ENCODE measurements at places on chromosomes 1 and 21. TPM values are rescaled to one million over a fixed set of nuclear protein-coding genes. Genes with fewer than 3 reads are reported as not detected.

GRCh38 chr1:231983588-231984193, 357.1 kb downstream of the DISC1 start:
- H3K36me3 ChIP-seq, result peaks cover 4% of the 10 kb centered on the region
- H3K27ac ChIP-seq, result no peak overlapping the region
- peaks cover 8% of the 10 kb centered on the region for H3K4me1 ChIP-seq

DNA sequence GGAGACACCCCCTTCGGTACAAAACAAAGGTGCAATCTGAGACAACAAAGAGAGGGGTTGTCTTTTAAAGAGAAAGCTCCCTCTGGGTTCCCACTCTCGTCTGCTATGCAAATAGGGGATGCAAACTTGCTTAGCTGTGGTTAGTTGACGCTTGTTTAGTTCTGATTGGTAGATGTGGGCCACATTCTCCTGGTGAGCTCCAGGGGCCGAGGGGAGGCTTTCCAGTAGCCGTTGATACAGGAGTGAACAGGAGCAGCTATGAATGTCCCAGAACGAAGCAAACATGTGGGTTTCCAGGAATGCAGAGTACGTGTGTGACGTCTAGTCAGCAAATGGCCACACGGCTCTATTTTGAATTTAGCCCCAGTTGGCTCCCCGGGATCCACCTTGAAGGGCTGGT, 14.7 kb downstream of the TFF2 start:
- no peak overlapping the region for H3K4me3 ChIP-seq
- no peak for DNase-seq
- H3K36me3 ChIP-seq, result peaks cover 16% of the 10 kb centered on the region
- no peak overlapping the region for H3K27ac ChIP-seq
- peaks cover 18% of the 10 kb centered on the region for H3K4me1 ChIP-seq

- DNase-seq, result no peak
- no peaks in the 10 kb centered on the region for H3K36me3 ChIP-seq
- no peaks in the 10 kb centered on the region for H3K4me1 ChIP-seq
- no peak overlapping the region for H3K27ac ChIP-seq
- H3K27me3 ChIP-seq, result no peaks in the 10 kb centered on the region
Observed at GRCh38 chr1:70290218-70290617, 64.3 kb downstream of the ANKRD13C start.

DNA sequence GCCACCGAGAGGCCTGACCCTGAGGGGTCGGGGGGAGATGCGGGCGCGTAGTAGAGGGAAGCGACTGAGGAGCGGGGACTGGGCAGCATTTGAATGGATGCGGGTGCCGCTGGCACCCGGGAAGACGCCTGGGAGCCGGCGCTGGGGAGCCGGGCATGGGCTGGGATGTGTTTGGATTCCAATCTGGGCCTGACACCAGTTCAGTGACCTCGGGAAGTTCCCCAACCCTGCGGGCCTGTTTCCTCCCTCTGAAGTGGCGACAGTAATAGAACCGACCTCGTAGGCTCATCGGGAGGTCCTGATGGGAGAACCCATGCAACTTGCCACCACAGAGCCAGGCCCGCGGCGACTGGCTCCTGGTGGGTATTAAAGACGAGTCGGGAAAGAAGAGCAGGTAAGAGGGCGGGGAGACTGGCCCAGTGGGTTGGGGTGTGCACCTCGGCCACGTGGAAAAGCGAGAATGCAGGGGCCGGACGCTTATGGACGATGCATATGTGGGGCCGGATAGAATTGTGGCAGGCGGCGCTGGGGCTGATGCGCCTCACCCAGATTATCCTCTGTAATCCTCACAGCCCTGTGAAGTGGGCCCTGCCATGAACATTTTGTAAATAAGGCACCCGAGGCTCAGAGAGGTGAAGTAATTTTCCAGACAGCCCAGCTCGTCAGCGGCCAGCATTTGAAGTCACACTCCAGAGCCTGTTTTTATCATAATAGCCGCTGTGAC, 105.8 kb downstream of the SLC16A1 start:
- no peak overlapping the region for H3K27ac ChIP-seq
- H3K4me3 ChIP-seq, result peak overlapping the region; percentile 77
- DNase-seq, result no peak
- no peaks in the 10 kb centered on the region for H3K4me1 ChIP-seq
- peaks cover 2% of the 10 kb centered on the region for H3K27me3 ChIP-seq

DNA sequence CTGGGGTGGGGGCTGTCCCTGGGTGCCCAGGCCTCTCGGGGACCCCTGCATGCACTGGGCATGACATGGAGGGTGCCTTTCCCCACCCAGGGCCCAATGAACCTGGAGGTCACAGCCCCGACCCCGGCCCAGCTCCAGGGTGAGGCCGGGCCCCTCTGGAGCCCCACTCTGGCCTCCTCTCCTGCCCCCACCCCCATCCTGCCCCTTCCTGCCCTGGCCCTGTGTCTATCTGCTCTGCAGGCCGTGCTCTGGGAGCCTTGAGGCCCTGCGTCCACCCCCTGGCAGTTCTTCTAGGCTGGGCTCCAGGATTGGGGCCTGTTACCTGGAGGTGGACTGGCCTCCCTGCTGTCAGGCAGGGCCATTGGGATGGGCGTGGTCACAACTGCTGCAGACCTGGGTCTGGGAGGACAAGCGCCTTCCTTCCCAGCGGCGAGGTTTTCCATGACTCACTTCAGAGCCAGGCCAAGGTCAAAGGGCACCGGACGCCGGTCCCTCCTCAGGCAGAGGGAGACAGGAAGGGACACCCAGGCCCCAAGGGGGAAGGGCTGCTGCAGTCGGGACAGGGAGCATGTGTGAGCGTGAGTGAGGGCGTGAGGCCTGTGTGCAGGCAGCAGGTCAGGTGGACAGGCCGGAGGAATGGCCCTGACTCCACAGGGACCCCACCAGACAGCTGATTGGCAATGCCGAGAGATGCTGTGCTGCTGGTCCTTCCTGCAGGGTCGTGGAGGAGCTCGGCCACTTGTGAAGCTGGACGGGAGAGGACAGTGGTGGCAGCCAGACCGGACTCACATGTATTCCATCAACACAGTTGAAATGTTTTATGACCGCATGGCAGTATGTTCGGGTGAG, 31.1 kb upstream of the POFUT2 start:
- H3K4me1 ChIP-seq, result peaks cover 7% of the 10 kb centered on the region
- no peak overlapping the region for H3K4me3 ChIP-seq
- no peak overlapping the region for H3K27ac ChIP-seq
- H3K27me3 ChIP-seq, result peaks cover 2% of the 10 kb centered on the region

GRCh38 chr1:175373786-175374623, 181.4 kb upstream of the KIAA0040 start:
- no peaks in the 10 kb centered on the region for H3K27me3 ChIP-seq
- H3K27ac ChIP-seq, result no peak overlapping the region
- peak; percentile 79 for DNase-seq
- H3K36me3 ChIP-seq, result no peaks in the 10 kb centered on the region
- no peak overlapping the region for H3K4me3 ChIP-seq

DNA sequence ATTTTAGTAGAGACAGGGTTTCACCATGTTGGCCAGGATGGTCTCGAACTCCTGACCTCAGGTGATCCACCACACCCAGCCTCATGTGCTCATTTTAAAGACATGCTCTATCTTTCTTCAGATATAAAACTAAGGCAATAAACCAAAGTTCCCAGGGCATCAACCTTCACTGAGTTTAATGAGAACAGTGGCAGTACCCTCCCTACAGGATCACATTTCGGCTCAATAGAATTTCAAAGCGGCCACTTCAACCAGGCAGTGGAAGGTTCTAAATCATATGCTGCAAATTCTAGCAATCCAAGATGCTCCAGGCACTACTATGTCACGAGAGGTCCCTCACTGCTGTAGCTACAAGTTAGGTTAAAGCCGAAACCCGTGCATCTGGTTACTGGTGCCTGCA, 45.5 kb downstream of the PARP1 start:
- H3K4me1 ChIP-seq, result peaks cover 24% of the 10 kb centered on the region
- no peak for DNase-seq
- no peak overlapping the region for H3K27ac ChIP-seq
- no peak overlapping the region for H3K4me3 ChIP-seq
- peaks cover 5% of the 10 kb centered on the region for H3K36me3 ChIP-seq
- H3K27me3 ChIP-seq, result peaks cover 6% of the 10 kb centered on the region

GRCh38 chr1:145858238-145858900, 512 bp downstream of the PIAS3 start:
- H3K4me1 ChIP-seq, result no peaks in the 10 kb centered on the region
- peak overlapping the region; percentile 77 for H3K27ac ChIP-seq

- H3K27ac ChIP-seq, result no peak overlapping the region
- no peaks in the 10 kb centered on the region for H3K27me3 ChIP-seq
- no peaks in the 10 kb centered on the region for H3K36me3 ChIP-seq
- peaks cover 2% of the 10 kb centered on the region for H3K4me1 ChIP-seq
- DNase-seq, result no peak
Observed at GRCh38 chr1:227170361-227171166, 147.7 kb downstream of the CDC42BPA start.

- H3K27me3 ChIP-seq, result no peaks in the 10 kb centered on the region
- no peak overlapping the region for H3K27ac ChIP-seq
- no peaks in the 10 kb centered on the region for H3K4me1 ChIP-seq
- DNase-seq, result no peak
- no peak overlapping the region for H3K4me3 ChIP-seq
Observed at GRCh38 chr1:189866606-189867005, 611.1 kb downstream of the BRINP3 start.

GRCh38 chr1:200707116-200707515, 31.6 kb upstream of the CAMSAP2 start:
- no peaks in the 10 kb centered on the region for H3K4me1 ChIP-seq
- H3K27ac ChIP-seq, result no peak overlapping the region
- no peaks in the 10 kb centered on the region for H3K27me3 ChIP-seq
- H3K36me3 ChIP-seq, result no peaks in the 10 kb centered on the region
- DNase-seq, result no peak

DNA sequence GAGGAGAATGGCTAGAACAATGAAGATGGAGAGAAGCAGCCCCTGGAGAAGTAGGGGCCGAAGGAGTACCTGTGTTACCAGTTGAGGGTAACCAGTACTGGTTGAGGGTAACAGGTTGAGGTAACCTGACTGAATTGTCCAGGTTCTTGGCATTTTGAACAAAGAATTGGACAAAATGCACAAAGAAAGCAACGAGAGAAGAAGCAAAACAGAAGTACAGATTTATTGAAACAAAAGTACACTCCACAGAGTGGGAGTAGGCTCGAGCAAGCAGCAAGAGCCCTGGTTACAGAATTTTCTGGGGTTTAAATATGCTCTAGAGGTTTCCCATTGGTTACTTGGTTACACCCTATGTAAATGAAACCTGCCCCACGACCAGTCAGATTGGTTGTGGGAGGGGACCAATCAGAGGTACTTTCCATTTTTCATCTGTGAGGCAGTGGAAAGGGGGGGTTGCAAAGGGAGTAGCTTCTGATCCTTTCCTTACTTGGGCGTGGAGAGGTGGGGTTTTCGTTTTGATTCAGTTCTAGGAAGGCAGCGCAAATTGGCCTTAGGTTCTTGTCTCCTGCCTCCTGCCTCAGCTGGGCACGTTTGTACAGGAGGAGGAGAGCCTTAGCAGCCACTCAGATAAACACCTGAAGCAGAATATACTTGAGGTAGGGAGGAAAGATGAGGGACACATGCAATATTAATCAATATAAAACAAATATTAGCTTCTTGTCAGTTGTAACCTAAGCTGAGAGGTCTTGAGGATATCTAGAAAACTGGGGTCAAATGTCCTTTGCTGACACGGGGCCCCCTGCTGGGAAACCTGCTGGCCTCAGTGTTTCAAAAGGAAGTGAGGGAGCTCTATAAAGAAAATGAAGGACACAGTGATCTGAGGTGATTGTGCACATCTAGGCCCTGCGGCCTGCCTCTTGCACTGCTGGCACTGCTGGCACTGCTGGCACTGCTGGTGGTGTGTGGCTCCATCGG, 14.3 kb upstream of the LSM10 start:
- H3K36me3 ChIP-seq, result peaks cover 5% of the 10 kb centered on the region
- H3K27me3 ChIP-seq, result peaks cover 3% of the 10 kb centered on the region
- DNase-seq, result no peak

GRCh38 chr1:27863538-27863915, 8.8 kb upstream of the THEMIS2 start:
- H3K27ac ChIP-seq, result no peak overlapping the region
- no peaks in the 10 kb centered on the region for H3K36me3 ChIP-seq
- DNase-seq, result no peak
- H3K4me3 ChIP-seq, result no peak overlapping the region
- H3K27me3 ChIP-seq, result peaks cover 7% of the 10 kb centered on the region

DNA sequence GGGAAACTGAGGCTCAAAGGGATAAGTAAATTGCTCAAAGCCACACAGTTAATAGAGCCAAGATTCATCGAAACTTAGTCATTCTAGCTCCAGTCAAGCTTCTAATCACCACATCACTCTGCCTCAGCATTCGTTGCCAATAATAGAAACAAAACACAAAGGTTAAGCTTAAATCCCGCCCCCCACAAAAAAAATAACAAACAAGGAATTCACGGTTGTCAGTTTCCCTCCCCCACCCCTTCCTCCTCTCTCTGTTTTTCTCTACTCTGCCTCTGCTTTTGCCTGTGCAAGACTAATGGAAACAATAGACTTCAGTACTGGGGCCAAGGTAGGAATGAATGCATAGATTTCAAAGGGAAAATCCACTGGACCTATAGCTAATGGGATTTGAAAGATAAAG, 70.7 kb upstream of the ZNF644 start:
- no peaks in the 10 kb centered on the region for H3K27me3 ChIP-seq
- no peaks in the 10 kb centered on the region for H3K36me3 ChIP-seq
- no peaks in the 10 kb centered on the region for H3K4me1 ChIP-seq
- DNase-seq, result no peak
- no peak overlapping the region for H3K27ac ChIP-seq
- no peak overlapping the region for H3K4me3 ChIP-seq

DNA sequence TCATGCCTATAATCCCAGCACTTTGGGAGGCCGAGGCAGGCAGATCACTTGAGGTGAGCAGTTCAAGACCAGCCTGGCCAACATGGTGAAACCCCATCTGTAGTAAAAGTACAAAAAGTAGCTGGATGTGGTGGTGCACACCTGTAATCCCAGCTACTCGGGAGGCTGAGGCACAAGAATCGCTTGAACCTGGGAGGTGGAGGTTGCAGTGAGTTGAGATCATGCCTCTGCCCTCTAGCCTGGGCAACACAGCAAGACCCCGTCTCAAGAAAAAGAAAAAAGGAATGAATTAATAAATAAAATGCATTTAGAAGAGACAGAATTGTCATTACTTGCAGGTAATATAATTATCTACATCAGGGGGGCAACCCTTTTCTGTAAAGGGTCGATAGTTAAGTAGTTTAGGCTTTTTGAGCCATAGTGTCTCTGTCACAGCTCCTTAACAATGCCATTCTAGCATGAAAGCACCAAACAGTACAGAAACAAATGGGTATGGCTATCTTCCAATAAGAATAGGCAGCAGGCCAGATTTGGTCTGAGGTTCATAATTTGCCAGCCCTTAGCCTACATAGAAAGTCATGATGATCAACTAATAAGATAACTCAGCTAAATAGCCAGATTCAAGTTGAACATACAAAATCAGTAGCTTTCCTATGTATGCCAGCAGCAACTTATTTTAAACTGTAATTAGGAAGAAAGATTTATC, 56.8 kb downstream of the RPRD2 start:
- H3K4me1 ChIP-seq, result no peaks in the 10 kb centered on the region
- H3K27ac ChIP-seq, result no peak overlapping the region
- no peak for DNase-seq
- no peaks in the 10 kb centered on the region for H3K27me3 ChIP-seq
- no peaks in the 10 kb centered on the region for H3K36me3 ChIP-seq
- no peak overlapping the region for H3K4me3 ChIP-seq

GRCh38 chr1:60558236-60558635, 484.7 kb upstream of the C1orf87 start:
- H3K27ac ChIP-seq, result no peak overlapping the region
- no peaks in the 10 kb centered on the region for H3K4me1 ChIP-seq
- no peaks in the 10 kb centered on the region for H3K36me3 ChIP-seq
- H3K27me3 ChIP-seq, result no peaks in the 10 kb centered on the region
- no peak for DNase-seq

KLHDC8A gene
- total RNA-seq, result 125 TPM

MROH7 gene
- total RNA-seq, result not detected

CHIA gene
- total RNA-seq, result not detected

TMOD4 gene
- 0.76 TPM for total RNA-seq

SH2D1B gene
- not detected for total RNA-seq

CASQ1 gene
- total RNA-seq, result not detected

OR2C3 gene
- total RNA-seq, result not detected

PTPN22 gene
- not detected for total RNA-seq

Measured in glutamatergic neuron (in vitro differentiated cells).